ENCODE measurements at places on chromosomes 11 and 22.

- no peak for DNase-seq
Observed at GRCh38 chr11:8681837-8682302, 595 bp downstream of the TRIM66 start.

- DNase-seq, result peak; percentile 70
Observed at GRCh38 chr22:31230155-31230870, 18.2 kb downstream of the LIMK2 start.

- DNase-seq, result no peak
Observed at GRCh38 chr11:120738516-120739046, 227.0 kb downstream of the GRIK4 start.

DNA sequence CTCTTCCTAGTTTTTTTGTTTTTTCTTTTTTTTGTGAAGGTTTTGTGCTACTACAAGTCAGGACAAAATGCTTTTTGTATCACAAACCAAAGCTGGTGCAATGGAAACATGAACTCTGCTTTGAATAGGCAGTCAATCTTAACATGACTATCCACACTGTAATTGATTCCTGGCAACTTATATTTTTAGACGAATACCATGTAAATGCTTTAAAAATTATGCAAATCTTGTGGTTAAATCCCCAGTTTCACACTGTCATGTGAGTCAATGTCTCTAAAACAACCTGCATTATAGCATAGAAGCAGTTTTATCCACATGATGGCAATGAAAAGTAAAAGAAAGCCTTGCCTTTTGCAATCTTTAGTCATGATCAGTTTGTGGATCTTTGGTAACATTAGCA is 8.9 kb downstream of the TRPC6 start:
- DNase-seq, result no peak

- no peak for DNase-seq
Observed at GRCh38 chr11:124085583-124085982, 29.7 kb upstream of the VWA5A start.

DNA sequence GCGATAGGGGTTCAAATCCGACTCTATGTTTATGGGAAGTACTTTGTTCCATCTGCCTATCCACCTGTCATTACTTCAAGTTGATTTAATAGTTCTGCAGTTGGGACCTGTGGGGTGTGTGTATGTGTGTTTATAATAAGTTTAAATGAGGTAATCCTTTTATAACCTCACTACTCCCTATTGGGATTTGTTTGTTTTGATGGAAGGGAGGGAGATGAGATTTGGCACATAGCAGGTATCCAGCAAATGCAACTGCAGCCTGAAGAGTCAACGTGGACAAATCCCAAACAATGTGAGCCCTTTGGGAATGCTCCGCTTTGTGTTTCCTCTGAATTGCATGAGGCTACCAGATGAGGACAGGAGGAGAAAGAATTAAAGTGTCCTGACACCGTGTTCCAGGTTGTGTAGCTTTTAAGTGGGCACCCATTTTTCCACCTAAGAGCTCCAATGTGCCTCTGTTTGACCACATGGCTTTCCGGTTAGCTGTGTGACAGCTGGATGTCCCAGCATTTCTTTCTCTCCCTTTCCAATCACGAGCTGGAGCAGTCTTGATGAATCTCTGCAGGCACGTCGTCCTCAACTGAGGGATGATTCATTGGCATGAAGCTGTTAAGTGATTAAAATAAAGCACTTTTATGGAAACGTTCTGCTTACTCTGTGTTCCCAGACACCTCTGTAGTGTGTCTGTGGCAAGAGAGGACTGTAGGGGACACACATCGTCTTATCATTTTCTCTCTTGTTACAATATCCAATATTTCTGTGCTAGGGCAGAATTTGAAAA is 610.7 kb downstream of the NTM start:
- no peak for DNase-seq

DNA sequence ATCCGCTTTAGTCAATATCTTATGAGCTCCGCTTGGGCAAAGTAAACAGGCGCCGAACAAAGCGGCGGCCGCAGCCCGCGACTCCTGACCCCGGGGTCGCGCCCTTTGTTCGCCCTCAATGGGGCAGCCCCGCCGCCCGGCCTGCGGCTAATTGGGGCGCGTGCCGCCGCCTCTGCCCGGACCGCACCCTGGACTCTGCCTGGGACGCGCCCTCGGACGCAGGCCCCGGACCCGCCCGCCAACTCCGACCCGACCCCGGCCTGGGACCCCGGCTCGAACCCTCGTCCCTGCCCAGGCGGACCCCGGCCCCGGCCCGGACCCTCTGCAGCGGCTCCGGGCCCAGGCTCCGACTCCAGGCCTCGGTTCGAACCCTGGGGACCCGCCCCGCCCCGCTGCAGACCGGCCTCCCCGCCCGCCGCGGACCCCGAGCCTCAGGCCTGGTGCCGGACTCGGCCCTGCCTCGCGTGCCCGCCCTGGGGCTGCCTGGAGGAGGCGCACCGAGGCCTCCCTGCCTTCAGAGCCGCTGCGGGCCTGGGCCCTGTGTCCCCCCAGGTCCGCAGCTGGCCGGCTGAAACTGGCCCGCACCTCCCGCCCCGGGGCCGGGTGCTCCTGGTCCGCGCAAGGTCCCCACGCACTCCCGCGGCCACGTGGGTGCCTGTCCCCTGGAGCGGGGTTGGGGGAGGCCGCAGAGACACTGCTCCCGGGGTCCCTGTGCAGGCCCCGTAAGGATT is 84.7 kb upstream of the WNT7B start:
- DNase-seq, result no peak

DNA sequence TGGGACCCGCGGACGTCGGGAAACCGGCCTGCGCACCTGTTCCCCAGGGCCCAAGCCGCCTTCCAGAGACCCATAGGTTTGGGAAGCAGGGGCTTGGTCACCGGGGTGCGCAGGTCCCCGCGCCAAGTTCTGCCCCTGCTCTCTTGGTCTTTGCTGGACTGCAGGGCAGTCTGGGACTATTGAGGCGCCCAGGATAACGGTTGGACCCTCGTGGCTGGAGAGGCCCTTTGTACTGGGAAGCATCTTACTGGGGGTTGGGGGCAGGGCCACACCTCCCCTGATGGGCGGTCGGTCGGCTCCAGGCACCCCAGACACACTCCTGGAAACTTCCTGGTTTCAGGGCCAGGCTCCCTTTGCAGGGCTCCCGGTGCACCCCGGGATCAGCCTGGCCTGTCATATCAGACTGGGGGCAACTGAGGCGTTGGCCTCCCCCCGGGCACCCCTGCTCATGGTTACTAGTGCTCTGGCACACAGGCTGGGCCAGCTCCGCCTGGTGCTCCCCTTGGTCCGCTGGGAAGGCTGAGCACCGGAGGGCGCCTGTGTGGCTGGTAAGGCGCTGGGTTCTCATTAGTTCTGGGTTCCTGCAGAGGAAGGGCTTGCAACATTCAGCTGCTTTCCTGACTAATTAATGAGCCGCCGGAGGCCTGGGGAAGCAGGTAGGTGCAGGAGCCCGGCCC is 1250.5 kb downstream of the BRD1 start:
- no peak for DNase-seq

- DNase-seq, result no peak
Observed at GRCh38 chr11:63673579-63673978, 2.4 kb upstream of the ATL3 start.

DNA sequence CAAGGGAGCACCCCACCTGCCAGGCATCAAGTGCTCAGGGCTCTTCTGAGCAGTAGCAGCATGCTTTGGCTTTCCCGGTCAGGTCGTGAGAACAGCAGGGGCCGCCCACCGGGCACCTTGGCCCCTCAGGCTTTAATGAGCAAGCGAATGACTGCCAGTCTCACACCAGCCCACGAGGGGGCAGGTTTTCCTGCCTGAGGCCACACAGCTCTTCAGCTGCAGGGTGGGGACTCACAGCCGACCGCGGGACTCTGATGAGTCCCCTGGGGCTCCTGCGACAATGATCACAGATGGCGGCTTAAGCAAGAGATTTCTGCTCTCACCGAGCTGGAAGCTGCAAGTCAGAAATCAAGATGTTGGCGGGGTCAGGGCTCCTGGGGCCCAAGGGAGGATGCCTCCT is 14.3 kb upstream of the FGF19 start:
- no peak for DNase-seq

GRCh38 chr11:403761-404431 is 9.9 kb downstream of the PKP3 start:
- no peak for DNase-seq

DNA sequence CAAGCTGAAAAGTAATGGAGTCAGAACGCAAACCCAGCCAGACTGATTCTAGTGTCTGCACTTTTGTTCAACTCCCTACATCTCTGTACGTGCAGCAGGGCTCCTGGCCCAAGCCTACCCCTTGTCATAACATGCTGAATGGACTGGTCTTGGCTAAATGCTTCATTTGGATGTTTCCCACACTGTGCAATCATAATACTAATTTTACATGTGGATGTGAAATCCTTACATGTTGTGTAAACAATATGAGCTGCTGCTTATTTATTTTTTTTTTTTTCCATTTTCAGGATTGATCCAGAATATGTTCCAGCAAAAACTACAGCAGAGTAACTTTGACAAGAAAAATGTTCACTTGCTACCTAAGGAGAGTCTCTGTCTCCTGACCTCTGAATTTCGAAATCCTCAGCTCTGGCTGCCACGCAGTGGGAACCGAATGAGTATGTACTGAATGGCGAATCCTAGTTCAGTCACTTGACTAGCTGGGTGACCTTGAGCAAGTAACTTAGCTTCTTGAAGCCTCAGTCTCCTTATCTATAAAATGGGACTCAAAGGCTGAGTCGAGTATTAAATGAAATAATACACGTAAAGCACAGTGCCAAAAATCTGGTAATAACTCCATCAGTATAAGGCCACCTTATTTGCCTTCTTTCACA is 133.4 kb downstream of the EHF start:
- DNase-seq, result no peak
